ENCODE measurements at places on chromosomes 5 and 9. TPM values are rescaled to one million over a fixed set of nuclear protein-coding genes. Genes with fewer than 3 reads are reported as not detected.

GRCh38 chr9:17280350-17281012 is 145.6 kb downstream of the CNTLN start:
- no peak for DNase-seq

Gene RXRA
- 55.8 TPM for polyA plus RNA-seq

Gene IL9
- not detected for polyA plus RNA-seq

- DNase-seq, result no peak
Measured at GRCh38 chr5:67942421-67942820, 273.1 kb upstream of the PIK3R1 start.

GRCh38 chr5:149282027-149282965 is 10.6 kb downstream of the AFAP1L1 start:
- peak; percentile 57 for DNase-seq

DNA sequence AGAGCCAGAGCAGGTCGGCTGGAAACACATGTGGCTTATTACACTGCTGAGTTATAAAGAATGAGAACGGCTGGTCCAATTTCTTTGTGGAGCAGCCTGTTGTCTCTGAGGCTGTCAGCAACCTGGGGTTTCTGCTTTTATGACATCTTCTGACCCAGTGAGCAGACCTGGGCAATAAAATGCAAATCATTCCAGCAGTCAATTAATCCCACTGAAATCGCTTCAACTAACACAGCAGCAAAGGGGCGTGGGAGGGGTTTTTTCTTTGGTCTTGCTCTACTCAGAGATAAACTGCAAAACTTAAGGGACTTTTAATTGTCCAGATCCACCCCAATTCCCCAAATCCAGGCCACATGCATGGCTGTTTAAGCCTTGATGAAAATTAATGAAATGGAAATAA is 215.7 kb downstream of the SLIT3 start:
- DNase-seq, result no peak

GRCh38 chr5:179954434-179954833 is 46.7 kb upstream of the TBC1D9B start:
- DNase-seq, result no peak

- DNase-seq, result no peak
Measured at GRCh38 chr5:149172709-149173505, 31.6 kb downstream of the ABLIM3 start.

- DNase-seq, result no peak
Measured at GRCh38 chr9:104074876-104075275, 19.2 kb upstream of the SMC2 start.

GRCh38 chr9:5146241-5146640 is 39.2 kb downstream of the INSL6 start:
- DNase-seq, result no peak

Gene ANKDD1B
- 0.19 TPM for polyA plus RNA-seq

DNA sequence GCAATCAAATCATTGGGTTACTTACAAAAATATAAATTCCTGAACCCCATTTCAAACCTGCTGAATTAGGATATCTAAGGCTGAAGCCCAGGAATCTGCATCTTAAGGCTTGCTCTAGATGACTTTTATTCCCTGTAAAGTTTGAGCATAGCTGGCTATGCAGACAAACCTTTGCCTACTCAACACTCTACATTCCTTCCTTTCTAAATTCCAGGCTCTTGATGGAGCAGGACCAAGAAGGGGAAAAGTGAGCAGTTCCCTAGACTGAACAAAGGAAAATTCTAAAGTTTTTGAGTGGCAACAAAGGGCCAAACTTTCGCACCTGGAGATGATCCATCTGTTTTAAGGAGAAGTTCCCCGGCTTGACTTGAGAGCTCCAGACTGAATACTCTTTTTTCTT is 9.8 kb upstream of the ADRA1B start:
- DNase-seq, result no peak

Gene BASP1
- 1.3 TPM for polyA plus RNA-seq

Gene TRIM36
- polyA plus RNA-seq, result 0.25 TPM

Gene PLAC8L1
- polyA plus RNA-seq, result not detected

DNA sequence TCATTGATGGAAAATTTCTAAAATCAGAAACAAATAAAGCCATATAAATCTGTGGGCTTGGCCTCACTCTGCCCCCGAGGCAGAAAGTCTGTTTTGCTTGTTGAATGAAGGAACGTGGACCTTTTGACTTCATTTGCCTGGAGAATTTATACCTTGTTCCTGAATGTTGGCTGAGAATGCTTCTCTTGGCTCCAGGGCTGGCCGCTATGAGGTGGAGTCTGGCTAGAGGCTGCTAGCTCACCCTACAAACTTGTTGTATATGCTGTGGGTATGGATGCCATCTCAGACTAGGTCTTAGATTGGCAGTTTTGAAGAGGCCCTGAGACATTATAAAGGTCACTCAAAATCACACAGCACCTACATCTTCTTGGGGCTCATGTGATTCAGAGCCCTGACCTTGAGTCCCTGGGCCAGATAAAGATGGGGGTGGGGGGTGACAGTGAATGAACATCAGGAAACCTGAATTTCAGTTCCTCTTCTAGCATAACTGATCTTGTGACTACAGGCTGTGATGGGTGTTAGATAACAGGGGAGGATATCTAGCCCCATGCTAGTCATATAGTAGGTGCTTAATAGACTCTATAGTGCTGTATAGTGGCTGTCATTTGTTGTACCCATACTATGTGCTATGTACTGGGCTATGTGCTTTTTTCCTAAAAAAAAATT is 2.8 kb downstream of the GM2A start:
- no peak for DNase-seq

Gene PLPP7
- polyA plus RNA-seq, result 56.1 TPM

DNA sequence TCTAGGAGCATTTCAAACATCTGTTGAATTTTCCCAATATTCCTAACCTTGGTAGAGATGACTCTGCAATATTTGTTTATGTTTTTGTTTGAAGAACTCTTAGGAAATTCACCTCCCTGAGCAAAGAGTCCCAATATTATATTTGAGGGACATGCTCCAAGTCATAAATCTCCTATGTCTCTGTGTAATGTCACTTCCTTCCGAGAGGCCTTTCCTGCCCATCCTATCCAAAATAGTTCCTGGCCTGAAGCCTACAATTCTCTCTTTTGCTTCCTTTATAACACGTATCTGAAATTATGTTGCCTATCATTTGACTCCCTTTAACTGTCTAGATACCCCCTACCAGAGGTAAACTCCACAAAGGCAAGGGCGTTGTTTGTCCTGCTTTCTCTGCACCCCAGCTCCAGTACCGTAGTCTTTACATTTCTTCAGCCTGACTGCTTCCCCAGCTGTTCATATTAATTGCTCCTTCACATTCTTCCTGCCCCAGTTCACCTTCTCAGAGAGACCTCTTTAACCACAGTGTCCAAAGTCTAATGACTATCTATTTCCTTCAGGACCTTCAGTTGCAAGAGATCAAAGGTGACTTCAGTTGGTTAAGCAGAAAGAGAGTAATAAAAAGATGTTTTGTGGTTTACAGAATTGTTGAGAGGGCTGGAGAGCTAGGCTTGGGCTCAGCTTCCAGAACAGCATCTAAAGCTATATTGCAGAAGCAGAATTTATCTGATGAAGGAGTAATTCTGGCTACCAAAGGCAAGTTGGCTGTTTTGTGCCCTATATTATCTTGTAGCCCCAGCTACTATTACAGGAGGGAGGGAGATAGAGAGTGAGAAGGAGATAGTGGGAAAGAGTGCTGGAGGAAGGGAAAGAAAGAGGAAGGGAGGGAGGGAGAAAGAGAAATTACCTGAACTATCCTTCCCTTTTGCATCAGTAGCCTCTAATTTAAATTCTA is 109.3 kb upstream of the TMEM161B start:
- DNase-seq, result no peak

GRCh38 chr5:134784241-134784920 is 25.8 kb downstream of the DDX46 start:
- DNase-seq, result no peak

DNA sequence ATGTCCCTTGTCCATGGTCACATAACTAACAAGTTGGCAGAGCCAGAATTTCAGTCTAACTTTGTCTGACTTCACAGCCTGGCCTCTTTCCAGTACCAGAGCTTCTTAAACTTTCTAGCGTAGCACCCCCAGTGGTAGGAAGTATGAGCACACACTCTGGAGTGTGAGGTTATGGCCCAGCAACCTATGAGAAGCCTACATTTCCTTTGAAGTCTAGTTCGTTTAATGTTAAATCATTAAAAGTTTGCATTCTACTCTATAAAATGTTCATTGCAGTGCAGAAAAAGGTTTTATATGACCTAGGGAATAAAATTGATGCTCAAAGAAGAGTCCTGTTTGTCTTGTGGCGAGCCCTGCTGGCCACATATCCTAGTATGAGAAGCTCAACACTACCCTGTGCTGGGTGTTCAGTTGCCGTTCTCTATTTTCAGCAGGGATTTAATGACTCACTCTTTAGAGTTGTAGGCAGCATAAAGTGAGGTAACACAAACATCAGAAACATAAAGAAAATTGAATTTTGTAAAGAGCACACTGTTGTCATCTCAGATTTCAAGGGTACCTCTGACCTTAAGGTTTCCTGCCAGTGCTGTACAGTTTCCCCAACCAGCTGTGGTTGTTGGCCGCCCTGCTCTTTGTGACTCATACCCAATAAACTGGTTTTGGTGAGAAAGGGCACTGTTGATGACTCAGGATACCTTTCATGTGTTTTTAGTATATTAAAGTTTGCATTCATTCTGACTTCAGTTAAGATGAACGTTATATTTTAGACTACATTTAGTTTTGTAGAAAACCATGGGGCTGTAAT is 14.3 kb downstream of the MCCC2 start:
- DNase-seq, result no peak

GRCh38 chr9:127976498-127976897 is 4.3 kb downstream of the EEIG1 start:
- no peak for DNase-seq

Gene P4HA2
- 44.3 TPM for polyA plus RNA-seq

Gene ZBTB26
- 1.3 TPM for polyA plus RNA-seq

Gene RAD23B
- 39.8 TPM for polyA plus RNA-seq

GRCh38 chr5:90802474-90803317 is 244.1 kb downstream of the ADGRV1 start:
- DNase-seq, result no peak

DNA sequence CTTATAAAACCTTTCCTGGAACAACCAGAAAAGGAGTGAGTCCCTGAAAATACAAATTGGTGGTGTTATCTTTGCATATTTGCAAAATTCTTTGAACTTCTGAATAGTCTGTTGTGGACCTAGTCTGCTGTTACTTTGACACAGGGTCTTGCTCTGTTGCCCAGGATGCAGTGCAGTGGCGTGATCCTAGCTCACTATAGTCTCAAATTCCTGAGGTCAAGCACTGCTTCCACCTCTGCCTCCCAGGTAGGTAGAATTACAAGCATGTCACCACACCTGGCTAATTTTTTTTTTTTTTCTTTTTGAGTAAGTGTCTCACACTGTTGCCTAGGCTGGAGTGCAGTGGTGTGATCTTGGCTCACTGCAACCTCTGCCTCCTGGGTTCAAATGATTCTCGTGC is 43.7 kb upstream of the SPRY4 start:
- no peak for DNase-seq

DNA sequence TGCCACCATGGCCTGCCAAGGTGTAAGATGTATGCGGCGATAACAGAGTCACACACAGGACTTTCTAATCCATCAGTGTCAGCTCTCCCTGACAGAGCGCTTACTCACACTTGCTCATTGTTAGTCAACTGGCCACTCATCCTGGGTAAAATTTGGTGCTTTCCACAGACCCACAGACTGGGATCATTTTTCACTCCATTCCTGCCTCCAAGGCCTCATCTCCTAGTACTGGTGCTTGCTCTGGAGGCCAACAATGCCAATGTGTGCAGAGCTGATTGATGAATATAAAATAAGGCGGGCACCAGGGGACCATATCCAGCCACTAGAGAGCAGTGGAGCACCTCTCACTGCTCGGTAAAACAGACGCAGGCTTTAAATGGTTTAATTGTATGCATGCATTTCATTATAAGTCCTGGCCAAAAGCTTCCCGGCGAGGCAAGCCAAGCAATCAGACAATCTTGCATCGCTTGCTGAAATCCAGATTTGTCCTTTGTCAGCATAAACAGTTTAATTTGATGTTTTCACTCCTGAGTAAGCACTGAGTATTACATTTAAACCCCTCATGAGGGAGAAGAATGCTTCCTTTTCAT is 22.3 kb downstream of the PSMB7 start:
- no peak for DNase-seq

Gene IFT74
- 5.3 TPM for polyA plus RNA-seq

DNA sequence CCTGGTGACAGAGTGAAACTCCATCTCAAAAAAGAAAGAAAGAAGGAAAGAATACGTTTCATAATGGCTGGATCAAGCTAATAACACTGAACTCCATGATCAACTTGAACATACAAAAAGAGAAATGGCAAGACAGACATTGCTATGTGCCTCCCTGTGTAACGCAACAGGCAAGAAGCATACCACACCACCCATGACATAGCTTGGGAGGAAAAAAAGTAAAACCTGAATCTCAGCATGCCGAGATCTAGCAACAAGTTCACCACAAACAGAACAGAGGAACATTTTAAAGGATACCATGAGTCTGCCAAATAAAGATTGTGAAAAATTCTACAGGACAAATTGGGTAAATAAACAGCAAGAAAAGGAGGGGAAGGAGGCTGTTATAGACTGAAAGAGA is 26.7 kb downstream of the HOMER1 start:
- no peak for DNase-seq

Gene PFN3
- not detected for polyA plus RNA-seq

Gene DAPK1
- 1.0 TPM for polyA plus RNA-seq

Gene SLC25A2
- polyA plus RNA-seq, result not detected

Gene MROH2B
- polyA plus RNA-seq, result not detected

Gene SLC36A1
- 1.2 TPM for polyA plus RNA-seq

- peak; percentile 53 for DNase-seq
Measured at GRCh38 chr5:181190711-181191525, 14.1 kb downstream of the TRIM7 start.

Gene PTTG1
- polyA plus RNA-seq, result 1.6 TPM

- DNase-seq, result no peak
Measured at GRCh38 chr5:40321514-40321913, 358.2 kb upstream of the PTGER4 start.

- DNase-seq, result no peak
Measured at GRCh38 chr5:33321026-33321425, 119.7 kb upstream of the TARS1 start.

- DNase-seq, result no peak
Measured at GRCh38 chr5:128681096-128681495, 143.1 kb upstream of the FBN2 start.

Gene PCDHGB7
- polyA plus RNA-seq, result 4.8 TPM

GRCh38 chr9:120970244-120970643 is 43.6 kb upstream of the TRAF1 start:
- no peak for DNase-seq

All from heart left ventricle (tissue), 16 donors.